ENCODE measurements at places on chromosomes 13 and 19.

DNA sequence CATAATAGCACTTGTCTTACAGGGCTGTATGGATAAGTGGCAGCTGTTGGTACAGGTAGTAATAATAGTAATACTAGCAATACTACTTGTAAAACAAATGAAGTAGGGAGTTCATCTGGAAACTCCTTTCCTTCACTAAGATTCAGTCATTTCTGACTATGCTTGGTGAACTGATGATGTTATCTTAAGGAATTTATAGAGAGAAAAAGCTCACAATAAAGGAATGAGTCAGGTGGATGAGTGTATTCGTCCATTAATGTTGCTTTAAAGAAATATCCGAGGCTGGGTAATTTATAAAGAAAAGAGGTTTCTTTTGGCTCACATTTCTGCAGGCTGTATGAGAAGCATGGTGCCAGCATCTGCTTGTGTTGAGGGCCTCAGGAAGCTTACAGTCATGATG, 477.3 kb downstream of the KLF12 start:
- DNase-seq, result no peak

GRCh38 chr13:23921451-23921888, 24.2 kb upstream of the C1QTNF9B start:
- peak; percentile 70 for DNase-seq

GRCh38 chr13:31090961-31091624, 70.6 kb downstream of the HSPH1 start:
- no peak for DNase-seq

GRCh38 chr13:97534540-97534939, 100.6 kb downstream of the RAP2A start:
- DNase-seq, result no peak

GRCh38 chr13:98083936-98084335, 59.0 kb upstream of the FARP1 start:
- DNase-seq, result no peak

DNA sequence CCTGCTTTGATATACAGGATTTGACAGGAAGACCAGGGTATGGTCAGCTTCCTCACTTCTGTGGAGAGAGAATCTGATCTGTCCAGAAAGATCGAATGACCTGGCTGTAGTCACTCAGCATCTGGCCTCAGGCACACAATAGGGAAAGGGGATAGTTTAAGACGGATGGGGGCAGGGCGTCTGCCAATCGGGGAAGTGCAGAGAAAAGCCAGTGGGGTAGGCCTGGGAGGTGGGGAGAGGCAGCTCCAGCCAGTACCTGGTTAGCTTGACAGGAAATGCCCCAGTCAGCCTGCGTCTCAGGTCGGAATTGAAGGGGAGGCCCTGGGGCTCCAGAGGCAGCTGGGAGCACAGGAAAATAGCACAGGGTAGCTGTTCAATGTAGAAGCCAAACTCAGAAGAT, 12.4 kb downstream of the ZNF444 start:
- no peak for DNase-seq

GRCh38 chr13:93244918-93245280, 18.3 kb downstream of the GPC6 start:
- no peak for DNase-seq

DNA sequence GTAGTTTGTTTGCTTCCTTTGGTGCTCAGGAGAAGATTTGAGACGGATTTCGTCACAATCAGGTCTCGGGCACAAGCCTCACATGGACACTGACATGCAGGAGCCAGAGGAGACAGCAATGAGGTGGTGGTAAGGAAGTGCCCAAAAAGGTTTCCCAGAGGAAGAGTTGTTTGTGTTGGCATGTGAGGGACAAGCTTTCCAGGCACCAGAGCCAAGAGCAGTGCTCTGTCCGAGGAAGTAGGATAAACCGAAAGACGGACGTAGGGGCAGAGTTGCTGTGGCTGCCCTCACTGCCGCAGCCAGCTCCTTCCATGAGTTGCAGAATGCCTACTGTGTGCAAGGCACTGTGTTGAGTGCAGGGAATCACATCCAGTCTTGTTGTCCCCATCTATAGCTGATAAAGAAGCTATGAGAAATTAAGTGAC, 27.7 kb downstream of the SAE1 start:
- no peak for DNase-seq

DNA sequence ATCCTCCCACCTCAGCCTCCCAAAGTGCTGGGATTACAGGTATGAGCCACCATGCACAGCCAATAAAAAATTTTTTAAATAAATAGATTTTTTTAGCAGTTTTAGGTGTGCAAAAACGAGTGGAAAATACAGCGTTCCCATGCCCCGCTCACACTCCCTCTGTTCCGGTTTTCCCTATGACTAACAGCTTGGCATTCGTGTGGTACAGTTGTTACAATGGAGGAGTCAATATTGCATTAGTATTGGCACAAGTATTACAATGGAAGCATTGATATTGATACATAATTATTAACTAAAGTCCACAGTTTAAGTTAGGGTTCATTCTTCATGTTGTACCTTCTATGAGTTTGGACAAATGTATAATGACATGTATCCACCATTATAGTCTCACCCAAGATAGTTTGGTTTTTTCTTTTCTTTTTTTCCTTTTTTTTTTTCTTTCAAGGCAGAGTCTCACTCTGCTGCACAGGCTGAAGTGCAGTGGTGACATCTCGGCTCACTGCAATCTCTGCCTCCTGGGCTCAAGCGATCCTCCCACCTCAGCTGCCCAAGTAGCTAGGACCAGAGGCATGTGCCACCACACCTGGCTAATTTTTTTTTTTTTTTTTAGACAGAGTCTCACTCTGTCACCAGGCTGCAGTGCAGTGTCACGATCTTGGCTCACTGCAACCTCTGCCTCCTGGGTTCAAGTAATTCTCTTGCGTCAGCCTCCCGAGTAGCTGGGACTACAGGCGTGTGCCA, 15.4 kb upstream of the RAB20 start:
- no peak for DNase-seq

DNA sequence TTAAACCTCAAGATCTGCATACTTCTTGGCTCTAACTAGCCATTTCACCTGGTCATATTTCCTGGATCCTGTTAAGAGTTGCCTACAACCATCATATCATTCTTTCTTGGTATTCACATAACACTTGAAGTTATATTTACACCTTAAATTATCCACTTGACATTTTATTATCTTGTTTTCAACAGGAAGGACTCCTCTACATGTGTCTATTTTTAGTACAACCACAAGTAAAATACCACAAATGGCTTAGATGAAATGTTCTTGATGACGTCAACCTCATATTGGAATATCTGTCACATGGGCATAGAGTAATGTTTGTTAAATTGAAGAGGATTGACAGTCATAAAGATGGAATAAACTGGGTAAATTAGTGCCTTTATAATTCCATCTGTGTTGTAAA, 9.4 kb downstream of the PCDH20 start:
- no peak for DNase-seq

DNA sequence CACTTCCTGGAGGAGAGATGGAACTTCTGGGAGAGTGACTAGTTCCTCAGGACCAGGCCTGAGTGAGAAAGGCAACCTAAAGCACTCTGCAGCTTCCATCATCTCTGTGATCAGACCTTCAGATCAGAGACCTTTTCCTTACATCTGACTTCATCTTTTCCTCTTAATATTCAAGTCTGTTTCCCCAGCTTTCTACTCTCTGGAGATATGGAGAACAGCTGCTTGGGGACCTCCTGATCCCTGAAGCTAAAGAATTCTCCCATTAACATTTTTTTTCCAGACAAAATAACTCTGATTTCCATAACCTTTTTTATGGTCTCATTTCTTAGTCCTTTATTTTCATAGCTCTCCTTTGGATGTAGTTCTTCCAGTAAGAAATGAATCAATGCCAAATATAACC, 133.4 kb upstream of the FNDC3A start:
- DNase-seq, result no peak

GRCh38 chr13:31088826-31089420, 72.8 kb downstream of the HSPH1 start:
- DNase-seq, result no peak

DNA sequence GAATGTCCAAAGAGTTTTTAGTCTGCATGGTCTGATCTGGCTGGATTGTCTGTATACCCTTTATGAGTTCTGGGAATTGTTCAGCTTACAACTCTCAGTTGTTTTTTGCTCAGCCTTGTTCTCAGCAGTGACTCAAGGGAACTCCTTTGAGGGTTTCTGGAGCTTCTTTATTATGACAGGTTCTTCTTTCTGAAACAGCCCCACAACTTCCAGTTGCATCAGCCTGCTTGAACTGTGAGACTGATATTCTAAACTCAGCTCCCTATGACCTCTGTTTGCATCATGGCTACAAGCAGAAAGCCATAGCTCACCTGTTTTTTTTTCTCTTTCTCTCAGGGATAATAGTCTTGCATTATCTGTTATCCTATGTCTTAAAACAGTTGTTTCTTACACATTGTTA, 85.0 kb downstream of the TDRD3 start:
- DNase-seq, result no peak

- DNase-seq, result no peak
Measured at GRCh38 chr19:19774354-19775033, 41.6 kb upstream of the ZNF14 start.

DNA sequence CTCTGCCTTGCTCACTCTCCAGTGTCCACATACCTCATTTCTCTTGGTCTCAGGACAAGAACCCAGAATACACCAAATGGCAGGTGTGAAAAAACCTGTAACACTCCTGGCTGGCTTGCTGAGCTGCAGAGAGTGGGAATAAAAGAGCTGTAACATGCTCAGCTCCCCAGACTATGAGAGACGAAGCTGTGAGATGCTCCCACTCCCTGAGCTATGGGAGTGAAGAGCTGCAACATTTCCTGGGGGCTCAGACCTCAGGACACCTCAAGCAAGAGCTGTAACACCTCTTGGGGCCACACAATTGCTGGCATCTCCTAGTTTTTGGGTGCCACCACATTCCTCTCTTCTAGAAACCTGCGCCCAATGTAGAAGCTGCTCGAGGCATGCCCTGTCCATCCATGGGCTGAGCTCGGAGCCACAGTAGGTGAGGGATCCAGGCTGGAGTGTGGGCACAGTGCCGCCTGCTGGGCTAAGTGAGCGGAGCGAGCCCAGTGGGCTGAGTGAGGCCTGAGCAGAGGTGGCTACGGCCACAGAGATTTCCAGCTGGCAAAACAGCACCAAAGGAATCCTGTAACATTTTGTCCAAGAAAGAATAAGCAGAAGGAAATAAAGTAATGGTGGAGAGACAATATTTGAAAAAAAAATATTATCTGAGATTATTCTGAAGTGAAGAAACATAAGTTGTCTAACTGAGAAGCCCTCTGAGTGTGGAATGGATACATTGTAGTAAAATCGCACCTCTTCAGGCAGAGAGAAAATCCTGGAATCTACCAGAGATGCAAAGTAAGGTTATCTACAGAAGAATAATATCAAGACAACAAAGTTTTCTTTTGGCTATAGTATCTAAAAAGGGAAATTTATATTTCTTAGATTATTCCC, 186.2 kb upstream of the PCDH9 start:
- no peak for DNase-seq

- DNase-seq, result no peak
Measured at GRCh38 chr13:80074143-80074752, 266.7 kb downstream of the SPRY2 start.

DNA sequence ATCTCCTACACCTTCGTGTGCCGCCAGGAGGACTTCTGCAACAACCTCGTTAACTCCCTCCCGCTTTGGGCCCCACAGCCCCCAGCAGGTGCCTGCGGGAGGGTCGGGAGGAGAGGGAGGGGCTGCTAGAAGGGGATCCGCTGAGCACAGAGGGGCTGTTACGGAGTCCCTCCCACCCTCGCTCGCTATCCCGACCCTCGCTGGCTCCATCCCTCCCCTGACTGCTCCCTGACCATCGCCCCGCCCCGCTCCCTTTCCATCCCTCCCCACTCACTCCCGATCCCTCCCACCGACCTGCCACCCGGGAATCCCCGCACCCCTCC, 780 bp downstream of the CD177 start:
- DNase-seq, result no peak

DNA sequence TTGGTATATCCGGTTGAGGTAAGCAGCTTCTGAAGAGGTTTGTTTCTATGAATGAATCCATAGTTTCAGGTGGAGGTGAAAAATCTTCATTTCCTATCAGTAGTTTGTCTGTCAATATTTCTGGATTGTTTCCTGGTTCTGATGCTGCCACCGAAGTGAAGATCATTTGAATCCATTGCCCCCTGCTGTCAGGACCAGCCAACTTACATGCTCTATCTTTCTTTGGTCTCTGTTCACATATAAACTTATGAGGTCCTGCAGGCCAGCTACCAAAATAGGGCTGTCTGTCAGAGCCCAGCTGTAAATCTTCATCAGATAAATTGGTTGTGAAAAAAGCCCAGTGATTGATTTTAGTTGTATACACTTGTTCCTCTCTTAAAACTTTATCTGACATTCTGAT, 15.2 kb upstream of the N4BP2L1 start:
- no peak for DNase-seq

- no peak for DNase-seq
Measured at GRCh38 chr19:28305513-28305912, 907.4 kb downstream of the UQCRFS1 start.

GRCh38 chr19:38800577-38801347, 11.8 kb downstream of the LGALS7B start:
- DNase-seq, result no peak

- no peak for DNase-seq
Measured at GRCh38 chr19:8459520-8460270, 14.9 kb downstream of the HNRNPM start.

DNA sequence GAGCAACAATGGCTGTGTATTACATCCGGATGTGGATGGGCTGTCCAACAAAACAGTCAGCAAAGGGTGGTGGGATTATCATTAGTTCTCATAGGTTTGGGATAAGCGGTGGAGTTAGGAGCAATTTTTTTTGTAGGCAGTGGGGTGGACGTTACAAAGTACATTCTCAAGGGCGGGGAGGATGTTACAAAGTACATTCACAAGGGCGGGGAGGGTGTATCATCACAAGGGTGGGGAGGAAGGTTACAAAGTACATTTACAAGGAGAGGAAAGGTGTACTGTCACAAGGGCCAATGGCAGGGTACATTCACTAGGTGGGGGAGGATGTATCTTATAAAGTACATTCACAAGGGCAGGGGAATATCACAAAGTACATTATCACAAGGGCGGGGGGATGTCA, 20.8 kb upstream of the ZNF561 start:
- DNase-seq, result no peak

DNA sequence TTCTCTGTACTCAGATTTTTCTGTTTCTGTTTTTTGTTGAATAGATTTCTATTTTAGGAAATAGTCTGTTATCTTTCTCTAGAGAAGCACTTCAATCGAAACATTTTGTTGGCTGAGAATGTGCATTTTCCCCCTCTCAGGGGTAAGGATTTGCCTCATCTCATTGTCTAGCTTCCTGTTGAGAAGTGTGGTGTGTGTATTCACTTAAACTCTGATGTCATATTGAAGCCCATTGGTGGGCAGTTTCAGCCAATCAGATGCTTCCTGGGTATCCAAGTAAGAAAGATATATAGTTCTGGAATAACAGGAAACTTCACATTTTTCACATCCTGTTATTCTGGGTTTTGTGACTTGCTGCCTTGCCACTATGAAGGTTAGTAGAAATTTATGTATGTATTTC, 87.6 kb downstream of the ARHGEF7 start:
- DNase-seq, result no peak

GRCh38 chr13:76214001-76214400, 577.9 kb downstream of the LMO7 start:
- no peak for DNase-seq

Measured in kidney epithelial cell (primary cell).